Mesothelial cell of epicardium (in vitro differentiated cells): ENCODE measurements at places on chromosomes 6 and 20. TPM values are rescaled to one million over a fixed set of nuclear protein-coding genes. Genes with fewer than 3 reads are reported as not detected.
A peak's percentile ranks its signal among the peaks of the same experiment; 100 is the strongest.

KHDC1L gene
- 0.56 to 0.95 TPM (median 0.58 TPM) in 3 replicates for total RNA-seq

TTPAL gene
- 20.5 to 22.5 TPM (median 22.4 TPM) in 3 replicates for total RNA-seq

SLC24A3 gene
- 3.2 to 3.3 TPM (median 3.3 TPM) in 3 replicates for total RNA-seq

DNA sequence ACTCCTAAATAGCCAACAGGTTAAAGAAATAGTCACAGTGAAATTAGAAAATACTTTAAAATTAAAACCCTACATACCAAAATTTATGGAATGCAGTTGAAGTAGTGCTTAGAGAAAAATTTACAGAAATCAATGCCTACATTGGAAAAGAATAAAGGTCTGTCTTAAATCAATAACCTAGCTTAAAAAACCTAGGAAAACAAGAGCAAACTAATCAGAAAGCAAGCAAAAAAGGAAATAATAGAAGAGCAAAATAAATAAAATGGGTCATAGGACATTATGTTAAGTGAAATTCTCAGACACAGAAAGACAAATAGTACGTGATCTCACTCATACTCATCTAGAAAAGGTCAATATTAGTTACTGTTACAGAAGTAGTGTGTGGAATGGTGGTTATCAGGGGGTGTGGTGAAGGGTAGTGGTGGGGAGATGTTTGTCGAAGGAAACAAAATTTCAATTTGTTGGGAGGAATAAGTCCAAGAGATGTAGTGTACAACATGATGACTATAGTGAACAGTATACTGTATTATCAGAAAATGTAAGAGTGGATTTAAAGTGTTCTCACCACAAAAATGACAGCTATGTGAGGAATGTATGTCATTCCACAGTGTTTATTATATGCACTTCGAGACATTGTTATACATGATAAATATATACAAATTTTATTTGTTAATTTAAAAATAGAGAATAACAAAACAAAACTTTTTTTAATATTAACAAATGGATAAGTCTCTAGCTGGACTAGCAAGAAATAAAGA lies 423.6 kb downstream of the CDH26 start:
- H3K27me3 ChIP-seq, result no peaks in the 10 kb centered on the region
- H3K27ac ChIP-seq, result no peak overlapping the region
- DNase-seq, result no peak
- no peak overlapping the region for H3K4me3 ChIP-seq
- H3K4me1 ChIP-seq, result peaks cover 3% of the 10 kb centered on the region

DNA sequence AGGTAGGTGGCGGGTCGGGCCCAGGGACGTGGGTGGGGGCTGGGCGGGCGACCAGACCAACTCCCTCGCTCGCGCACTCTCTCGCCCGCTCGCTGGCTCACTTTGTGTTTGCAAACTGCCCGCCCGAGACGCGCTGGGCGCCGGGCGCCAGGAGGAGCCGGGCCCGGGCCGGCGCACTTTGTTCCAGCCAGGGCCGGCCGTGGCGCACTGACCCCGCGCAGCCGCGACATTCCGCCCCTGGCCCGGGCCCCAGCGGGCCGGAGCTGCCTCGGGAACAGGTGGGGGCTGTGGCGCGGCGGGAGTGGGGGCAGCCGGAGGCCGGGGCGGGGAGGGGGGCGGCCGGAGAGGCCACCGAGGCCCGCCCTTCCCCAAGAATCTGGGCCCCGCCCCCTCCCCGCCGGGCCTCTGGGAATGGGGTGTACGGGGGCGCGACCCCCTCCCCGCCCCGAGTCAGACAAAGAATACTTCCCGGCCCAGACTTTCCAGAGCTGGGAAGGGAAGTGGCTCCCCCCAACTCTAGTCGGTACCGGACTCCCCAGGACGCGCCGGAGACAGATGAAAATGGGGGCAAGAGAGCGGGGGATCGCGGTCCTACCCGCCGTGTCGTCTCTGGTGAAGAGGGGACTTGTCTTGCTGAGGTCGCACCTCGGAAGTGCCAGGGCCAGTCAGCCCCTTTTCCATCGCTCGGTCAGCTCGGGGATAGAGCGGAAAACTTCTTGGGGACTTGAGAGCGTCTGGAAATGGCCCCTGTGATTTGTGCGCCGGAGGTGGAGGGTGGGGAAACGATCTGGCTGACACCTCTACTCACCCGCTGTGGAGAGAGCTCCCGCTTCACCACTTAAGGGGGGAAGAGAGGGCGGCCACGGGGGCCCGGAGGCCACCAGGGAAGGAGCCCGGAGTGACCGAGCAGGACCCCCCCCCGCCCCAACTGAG lies 951 bp downstream of the FOXP4 start:
- H3K27ac ChIP-seq, result peak overlapping the region; percentile 92
- H3K27me3 ChIP-seq, result no peaks in the 10 kb centered on the region
- DNase-seq, result peak; percentile 58
- peaks cover 5% of the 10 kb centered on the region for H3K36me3 ChIP-seq

- H3K27me3 ChIP-seq, result peaks cover 71% of the 10 kb centered on the region
- no peaks in the 10 kb centered on the region for H3K36me3 ChIP-seq
- no peak overlapping the region for H3K4me3 ChIP-seq
- H3K4me1 ChIP-seq, result no peaks in the 10 kb centered on the region
Observed at GRCh38 chr6:159197251-159197650, 28.1 kb downstream of the FNDC1 start.

- no peak for DNase-seq
- H3K36me3 ChIP-seq, result peaks cover 28% of the 10 kb centered on the region
- H3K4me1 ChIP-seq, result no peaks in the 10 kb centered on the region
- no peaks in the 10 kb centered on the region for H3K27me3 ChIP-seq
- H3K27ac ChIP-seq, result no peak overlapping the region
Observed at GRCh38 chr6:152356662-152357061, 280.5 kb downstream of the SYNE1 start.

DNA sequence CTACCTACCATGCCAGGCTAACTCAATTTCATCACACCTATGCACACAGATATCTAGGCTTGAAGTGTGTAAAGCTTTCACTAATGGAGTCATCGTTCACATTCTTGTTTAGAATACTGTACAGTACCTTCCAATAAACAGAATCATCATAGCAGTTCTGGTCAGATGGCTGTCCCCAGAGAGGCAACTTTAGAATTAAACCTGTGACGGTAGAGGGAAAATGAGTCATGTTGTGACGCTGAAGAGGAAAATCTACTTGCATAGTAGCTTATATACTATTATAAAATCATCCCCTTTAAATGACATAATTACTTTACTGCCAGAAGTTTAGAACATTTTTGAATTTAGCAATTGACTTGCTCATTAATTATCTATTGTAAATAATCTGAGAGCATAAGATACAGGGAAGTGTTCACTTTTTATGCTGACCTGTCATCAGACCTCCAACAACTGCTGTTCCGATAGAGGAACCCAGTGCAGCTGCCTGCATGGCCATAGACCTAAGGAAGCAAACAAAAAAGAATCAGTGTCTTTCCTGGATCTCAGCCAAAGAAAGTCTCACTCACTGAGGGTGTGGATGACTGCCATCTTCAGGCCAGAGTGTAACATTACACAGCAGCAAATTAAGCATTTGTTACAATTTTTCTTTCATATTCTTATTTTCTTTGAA lies 29.8 kb downstream of the RHAG start:
- no peaks in the 10 kb centered on the region for H3K36me3 ChIP-seq
- DNase-seq, result no peak
- no peak overlapping the region for H3K4me3 ChIP-seq
- peaks cover 5% of the 10 kb centered on the region for H3K4me1 ChIP-seq
- no peaks in the 10 kb centered on the region for H3K27me3 ChIP-seq
- H3K27ac ChIP-seq, result no peak overlapping the region

- no peak overlapping the region for H3K27ac ChIP-seq
- H3K4me3 ChIP-seq, result peak overlapping the region; percentile 39
- H3K4me1 ChIP-seq, result peaks cover 25% of the 10 kb centered on the region
- DNase-seq, result no peak
- H3K27me3 ChIP-seq, result peaks cover 26% of the 10 kb centered on the region
Observed at GRCh38 chr20:52313341-52313963, 121.9 kb upstream of the ZFP64 start.
